ENCODE measurements at places on chromosomes 2 and 18. TPM values are rescaled to one million over a fixed set of nuclear protein-coding genes. Genes with fewer than 3 reads are reported as not detected.

NCKAP5 gene
- 0.85 TPM for total RNA-seq

EVX2 gene
- under 0.01 TPM for total RNA-seq

C2orf80 gene
- total RNA-seq: not detected

RRM2 gene
- 8.1 TPM for total RNA-seq

EPB41L3 gene
- total RNA-seq: 32.0 TPM

CPLX4 gene
- 0.24 TPM for total RNA-seq

GALNT14 gene
- total RNA-seq: 12.8 TPM

CAD gene
- total RNA-seq: 33.2 TPM

IL1R2 gene
- 1.3 TPM for total RNA-seq

GCG gene
- total RNA-seq: not detected

TMEM237 gene
- 34.6 TPM for total RNA-seq

SCN2A gene
- total RNA-seq: 0.36 TPM

WDR43 gene
- 79.3 TPM for total RNA-seq

SCYGR4 gene
- total RNA-seq: not detected

KCNS3 gene
- 1.3 TPM for total RNA-seq

PUS10 gene
- total RNA-seq: 3.8 TPM

SLC14A1 gene
- total RNA-seq: 3.9 TPM

CCDC74B gene
- total RNA-seq: 10.2 TPM

POTEJ gene
- not detected for total RNA-seq

FABP1 gene
- total RNA-seq: not detected

SPR gene
- total RNA-seq: 14.3 TPM

SATB2 gene
- 22.1 TPM for total RNA-seq

CHMP3 gene
- total RNA-seq: 78.6 TPM

RDH14 gene
- 20.1 TPM for total RNA-seq

UCN gene
- total RNA-seq: 0.85 TPM

DLGAP1 gene
- total RNA-seq: under 0.01 TPM

ZNF385B gene
- total RNA-seq: under 0.01 TPM

PRKAG3 gene
- not detected for total RNA-seq

IGFBP2 gene
- total RNA-seq: 587 TPM

ABCB6 gene
- total RNA-seq: 27.7 TPM

RASGRP3 gene
- total RNA-seq: 26.9 TPM

CDK15 gene
- total RNA-seq: 4.7 TPM

HYCC2 gene
- total RNA-seq: 15.9 TPM

B3GNT7 gene
- 0.65 TPM for total RNA-seq

TCF7L1 gene
- 5.1 TPM for total RNA-seq

MBP gene
- total RNA-seq: 13.2 TPM

ROCK2 gene
- total RNA-seq: 58.9 TPM

DHRS9 gene
- not detected for total RNA-seq

CEP192 gene
- total RNA-seq: 37.6 TPM

MAB21L4 gene
- not detected for total RNA-seq

FAM98A gene
- total RNA-seq: 188 TPM

CFC1 gene
- total RNA-seq: not detected

MPP4 gene
- 0.97 TPM for total RNA-seq

RIT2 gene
- total RNA-seq: not detected

REG3A gene
- total RNA-seq: not detected

COLEC11 gene
- not detected for total RNA-seq

ABCG5 gene
- not detected for total RNA-seq

EFR3B gene
- 0.16 TPM for total RNA-seq

ATP8B1 gene
- 52.8 TPM for total RNA-seq

CXCR1 gene
- total RNA-seq: not detected

SPRED2 gene
- total RNA-seq: 38.5 TPM

Data from hair follicle dermal papilla cell (primary cell).